Fibroblast of the aortic adventitia (primary cell): ENCODE measurements at places on chromosomes 7 and 10.

DNA sequence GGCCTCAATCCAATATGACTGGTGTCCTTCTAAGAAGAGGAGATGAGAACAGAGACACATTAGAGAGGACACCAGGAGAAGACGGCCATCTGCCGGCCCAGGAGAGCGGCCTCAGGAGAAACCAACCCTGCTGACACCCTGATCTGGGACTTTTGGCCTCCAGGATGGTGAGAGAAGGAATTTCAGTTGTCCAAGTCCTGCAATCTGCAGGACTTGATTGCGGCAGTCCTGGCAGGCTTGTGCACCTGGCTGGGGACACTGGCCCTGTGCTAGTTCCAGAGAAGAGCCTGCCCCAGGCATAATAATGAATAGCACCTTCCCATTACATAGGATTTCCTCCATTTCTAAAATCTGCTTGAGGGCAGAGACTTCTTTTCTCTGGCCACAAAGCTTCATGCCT, 409.9 kb upstream of the SHH start:
- DNase-seq, result no peak

GRCh38 chr7:120792861-120793130, 65.1 kb downstream of the TSPAN12 start:
- no peak for DNase-seq

- DNase-seq, result no peak
Observed at GRCh38 chr10:15843695-15844094, 16.6 kb downstream of the MINDY3 start.

DNA sequence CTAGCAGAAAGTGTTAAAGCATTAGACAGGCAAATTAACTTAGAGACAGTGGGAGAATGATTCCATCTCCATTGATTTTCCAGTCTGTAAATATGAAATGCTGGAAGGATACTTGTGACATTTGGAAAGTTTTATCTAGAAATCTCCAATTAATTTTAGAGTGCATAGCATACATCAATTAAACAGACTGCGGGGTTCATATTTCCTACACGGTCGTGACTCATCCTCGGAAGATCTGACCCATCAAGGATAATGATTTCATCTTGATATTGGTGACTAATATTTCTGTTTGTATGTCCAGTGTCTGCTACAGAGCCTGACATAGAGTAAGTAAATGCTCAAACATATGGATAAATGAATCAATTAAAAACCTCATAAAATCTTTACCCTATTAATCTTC, 474.9 kb downstream of the KCNMA1 start:
- no peak for DNase-seq

DNA sequence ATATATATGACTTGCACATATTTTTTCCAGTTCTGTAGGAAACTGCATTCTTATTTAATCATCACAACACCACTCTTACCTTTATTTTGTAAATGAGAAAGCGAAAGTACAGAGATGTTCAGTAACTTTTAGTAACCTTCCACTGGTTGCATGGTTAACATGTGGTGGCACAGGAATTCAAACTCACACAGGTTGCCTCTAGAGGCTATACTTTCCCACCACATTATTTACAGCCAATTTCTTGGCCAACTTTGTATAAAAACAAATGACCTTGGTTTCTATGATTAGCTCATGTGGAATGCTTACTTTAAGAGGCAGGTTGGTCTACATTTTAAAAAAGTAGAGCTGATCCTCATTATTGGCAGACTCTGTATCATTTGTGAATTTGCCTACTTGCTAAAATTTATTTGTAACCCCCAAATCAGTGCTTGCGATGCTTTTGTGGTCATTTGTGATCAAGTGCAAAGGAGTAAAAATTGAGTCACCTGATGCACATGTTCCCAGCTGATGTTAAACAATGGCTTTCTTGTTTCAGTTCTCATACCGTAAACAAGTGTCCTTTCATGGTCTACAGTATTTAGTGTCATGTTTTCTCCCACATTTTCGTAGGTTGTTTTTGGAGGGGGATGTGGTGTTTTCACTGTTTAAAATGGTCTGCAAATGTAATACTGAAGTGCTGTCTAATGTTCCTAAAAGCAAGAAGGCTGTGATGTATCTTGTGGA, 14.8 kb downstream of the BBS9 start:
- DNase-seq, result peak; percentile 11

- DNase-seq, result peak; percentile 21
Observed at GRCh38 chr10:60423920-60424319, 34.2 kb upstream of the ANK3 start.

DNA sequence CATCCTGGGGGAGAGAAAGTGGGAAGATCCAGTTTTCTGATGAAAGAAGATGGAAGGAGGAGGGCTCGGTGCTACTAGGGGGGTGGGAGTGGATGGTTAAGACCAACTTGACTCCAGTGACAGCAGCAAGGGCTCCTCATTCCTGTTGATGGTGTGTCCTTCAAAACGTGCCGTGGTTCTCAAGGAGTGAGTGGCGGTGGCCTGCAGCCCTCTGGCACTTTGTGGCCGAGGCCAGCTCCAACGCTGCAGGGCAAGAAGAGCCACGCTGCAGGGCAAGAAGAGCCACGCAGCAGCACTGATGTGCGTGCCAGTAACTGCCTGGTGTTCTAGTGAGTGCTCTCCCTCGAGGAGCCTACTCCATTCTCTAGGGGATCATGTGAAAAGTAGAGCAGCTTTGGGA, 72.1 kb downstream of the GRK5 start:
- DNase-seq, result no peak

DNA sequence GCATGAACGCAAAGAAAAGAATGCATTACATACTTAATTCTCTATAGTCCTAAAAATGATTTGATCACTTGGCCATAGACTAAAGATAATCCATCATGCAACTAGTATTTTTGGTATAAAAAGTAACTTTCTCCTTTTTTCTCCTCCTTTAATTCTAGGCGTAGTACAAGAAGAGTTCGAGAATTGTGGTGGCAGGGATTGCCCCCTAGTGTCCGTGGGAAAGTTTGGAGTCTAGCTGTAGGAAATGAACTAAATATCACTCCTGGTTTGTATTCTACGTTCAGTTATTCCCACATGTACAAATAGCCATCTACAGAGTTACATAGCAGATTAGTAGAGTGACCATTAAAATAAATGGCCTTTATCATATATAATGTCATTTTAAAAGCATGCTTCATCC, 45.5 kb upstream of the HELLS start:
- peak; percentile 24 for DNase-seq

DNA sequence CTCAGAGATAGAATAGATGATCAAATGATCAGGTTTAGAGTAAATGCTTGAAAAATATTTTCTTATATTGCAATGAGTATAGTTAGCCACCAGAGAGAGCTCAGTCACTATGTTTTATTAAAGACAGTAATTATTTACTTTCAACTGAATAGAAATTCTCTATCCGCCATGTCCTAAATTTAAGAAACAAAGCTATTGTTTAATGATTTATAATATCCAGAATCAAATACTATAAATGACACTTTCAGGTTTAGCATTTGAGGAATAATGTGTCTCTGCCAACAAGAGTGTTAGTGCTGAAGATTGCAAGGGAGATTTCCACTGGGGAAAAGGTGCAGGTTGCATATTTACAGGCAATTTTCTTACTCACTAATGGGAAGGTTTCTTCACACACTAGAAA, 184.7 kb downstream of the DGKB start:
- peak; percentile 65 for DNase-seq

DNA sequence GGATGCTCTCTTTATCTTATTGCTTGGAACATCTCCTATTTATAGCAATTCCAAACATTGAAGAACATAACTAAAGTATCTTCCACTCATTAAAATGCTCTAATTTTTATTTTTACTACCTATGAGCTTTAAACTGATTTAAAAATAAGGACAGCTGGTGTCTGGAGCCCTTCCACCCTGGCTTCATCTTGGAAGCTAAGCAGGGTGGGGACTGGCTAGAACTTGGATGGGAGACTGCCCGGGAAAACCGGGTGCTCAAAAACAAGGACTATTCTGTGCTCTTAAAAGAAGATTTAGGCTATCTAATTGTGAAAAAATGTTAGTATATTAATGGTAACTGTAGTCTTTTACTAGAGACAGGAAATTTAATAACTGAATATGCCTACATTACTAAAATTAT, 69.2 kb downstream of the ARMC3 start:
- DNase-seq, result peak; percentile 60

- DNase-seq, result no peak
Observed at GRCh38 chr10:28113202-28113601, 114.3 kb upstream of the ODAD2 start.

- no peak for DNase-seq
Observed at GRCh38 chr10:18450298-18450697, 201.1 kb downstream of the NSUN6 start.

GRCh38 chr7:37642028-37642540, 41.5 kb upstream of the GPR141 start:
- DNase-seq, result no peak

- no peak for DNase-seq
Observed at GRCh38 chr7:25087855-25088254, 37.2 kb downstream of the CYCS start.

GRCh38 chr10:129048513-129048912, 418.5 kb upstream of the MGMT start:
- DNase-seq, result no peak

DNA sequence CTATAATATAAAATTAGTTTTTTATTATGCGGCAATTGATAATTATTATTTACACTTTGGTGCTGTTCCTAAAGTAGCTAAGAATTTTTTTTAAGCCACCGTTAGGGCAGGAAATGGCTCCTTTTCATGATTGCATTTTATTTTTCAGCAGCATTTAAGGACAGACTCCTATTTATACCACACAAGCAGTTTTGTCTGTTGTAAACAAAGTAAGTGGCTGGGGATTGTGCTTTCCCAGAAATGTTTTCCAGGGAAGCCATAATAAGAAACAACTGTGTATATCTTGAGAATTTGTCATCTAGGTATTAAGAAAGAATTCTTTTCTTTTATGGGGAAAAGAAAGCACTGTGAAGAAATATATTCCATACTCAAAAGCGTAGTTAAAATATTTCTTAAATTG, 232.0 kb downstream of the VTI1A start:
- DNase-seq, result no peak

GRCh38 chr10:66144016-66144415, 781.8 kb upstream of the LRRTM3 start:
- no peak for DNase-seq

DNA sequence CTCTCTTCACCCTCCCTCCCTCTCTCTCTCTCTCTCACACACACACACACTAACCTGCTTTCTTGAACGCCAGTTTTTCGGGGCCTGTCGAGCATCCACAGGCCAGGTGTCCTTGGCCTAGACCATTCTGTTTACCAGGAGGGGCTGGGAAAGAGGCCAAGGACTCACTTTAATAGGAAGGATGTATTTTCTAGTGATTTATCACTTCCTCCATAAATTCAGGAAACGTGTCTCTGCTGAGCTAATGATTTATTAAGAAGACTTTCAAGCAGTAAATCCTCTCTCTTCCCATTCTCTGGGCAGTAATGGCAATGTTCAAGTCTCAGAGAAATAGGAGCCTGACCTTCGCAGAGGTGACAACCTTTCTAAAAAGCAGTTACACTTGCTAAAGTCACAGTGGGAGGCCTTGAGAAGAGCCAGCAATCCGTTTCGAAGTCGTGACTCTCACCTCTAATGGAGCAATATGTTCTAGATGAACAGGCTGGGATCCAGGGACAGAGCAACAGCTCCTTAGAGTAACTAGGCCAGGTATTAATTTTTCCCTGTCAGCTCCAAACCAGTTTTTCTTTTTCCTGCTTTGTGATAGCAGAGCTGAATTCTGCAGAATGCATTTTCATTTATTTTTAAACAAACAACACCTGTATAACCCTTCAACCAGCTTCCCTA, 1357.5 kb upstream of the SORCS1 start:
- no peak for DNase-seq

GRCh38 chr7:87059525-87060287, at the start of gene ELAPOR2:
Gene ELAPOR2, minus strand, starts transcription at chr7:87059654. Its CDS starts 141 bp downstream, at chr7:87059513.
- DNase-seq, result peak; percentile 7

- no peak for DNase-seq
Observed at GRCh38 chr7:82676777-82677463, 233.3 kb upstream of the CACNA2D1 start.

DNA sequence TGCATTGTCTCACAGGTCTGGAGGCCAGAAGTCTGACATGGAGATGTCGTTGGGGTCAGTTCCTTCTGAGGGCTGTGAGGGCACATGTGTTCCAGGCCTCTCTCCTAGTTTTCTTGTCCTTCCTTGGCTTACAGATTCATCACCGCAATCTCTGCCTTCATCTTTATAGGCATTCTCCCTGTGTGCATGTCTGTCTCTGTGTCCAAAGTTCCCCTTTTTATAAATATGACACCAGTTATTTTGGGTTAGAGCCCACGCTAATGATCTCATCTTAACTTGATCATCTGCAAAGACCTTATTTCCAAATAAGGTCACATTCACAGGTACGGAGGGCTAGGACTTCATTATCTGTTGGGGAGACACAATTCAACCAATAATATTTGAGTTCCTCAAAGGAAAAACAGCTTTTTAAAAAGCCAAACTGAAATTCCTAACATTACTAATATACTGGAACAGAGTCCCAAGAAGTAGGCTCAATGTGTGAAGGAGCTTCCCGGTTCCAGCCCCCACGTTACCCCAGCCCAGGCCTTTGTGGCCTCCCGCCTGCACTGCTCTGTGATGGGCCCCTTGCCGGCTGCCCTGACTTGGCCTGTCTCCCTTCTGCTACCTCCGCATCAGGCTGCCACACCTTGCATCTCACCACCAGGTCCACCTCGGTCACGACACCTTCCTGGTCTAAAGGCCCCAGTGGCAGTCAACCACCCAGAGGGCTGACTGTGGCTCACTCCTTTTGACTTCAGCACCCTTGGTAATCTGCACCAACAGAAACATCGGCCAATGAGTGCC, 142.7 kb downstream of the KCNMA1 start:
- DNase-seq, result no peak

- DNase-seq, result peak; percentile 61
Observed at GRCh38 chr7:1204460-1205140, 28.1 kb upstream of the UNCX start.

- DNase-seq, result no peak
Observed at GRCh38 chr7:7921830-7922229, 46.8 kb upstream of the GLCCI1 start.

DNA sequence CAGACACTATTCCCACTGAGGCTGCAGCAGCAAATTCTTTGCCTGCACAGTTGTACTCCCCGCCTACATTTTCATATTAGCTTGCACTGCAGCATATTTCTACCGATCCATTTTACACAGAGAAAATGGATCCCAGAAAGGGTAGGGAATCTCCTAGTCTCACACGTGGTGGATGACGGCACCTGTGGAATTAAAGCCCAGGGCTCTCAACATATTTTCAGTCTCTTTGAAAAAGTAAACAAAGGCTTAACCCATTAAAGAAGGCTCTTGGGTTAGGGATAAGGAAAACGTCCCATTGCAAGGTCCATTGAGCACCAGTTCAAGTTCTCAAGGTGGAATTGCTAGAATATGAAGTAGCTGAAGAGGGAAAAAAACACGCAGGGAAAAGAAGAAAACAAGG, 49.4 kb upstream of the FOXI2 start:
- no peak for DNase-seq

- no peak for DNase-seq
Observed at GRCh38 chr10:129272866-129273650, 194.0 kb upstream of the MGMT start.

- DNase-seq, result peak; percentile 76
Observed at GRCh38 chr10:79159141-79159651, 90.4 kb downstream of the ZMIZ1 start.
